ENCODE measurements at places on chromosomes 3 and 15.

- no peak for DNase-seq
These were observed 71.4 kb downstream of the TFDP2 start for GRCh38 chr3:142077859-142078500.

DNA sequence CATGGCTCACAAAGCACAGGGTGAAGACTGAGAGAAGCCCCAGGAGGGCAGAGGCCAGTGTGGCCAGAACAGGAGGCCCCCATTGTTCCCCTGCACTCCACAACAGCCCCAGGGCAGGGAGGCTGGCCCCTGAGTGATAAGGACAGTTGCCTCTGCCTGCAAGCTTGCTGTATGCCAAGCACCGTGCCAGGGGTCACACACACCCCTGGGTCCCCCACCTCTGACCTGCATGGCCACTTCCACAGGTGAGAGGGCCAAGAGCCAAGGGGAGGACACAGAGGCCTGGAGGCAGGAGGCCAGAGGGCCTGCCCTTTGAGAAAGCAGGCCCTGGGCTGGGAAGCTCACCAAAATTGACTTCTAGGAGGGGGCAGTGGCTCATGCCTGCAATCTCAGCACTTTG, 23.7 kb downstream of the ATRIP start:
- no peak for DNase-seq

GRCh38 chr3:70383360-70383831, 71.0 kb upstream of the MDFIC2 start:
- DNase-seq, result no peak

GRCh38 chr3:10366651-10367101, 45.8 kb upstream of the SEC13 start:
- no peak for DNase-seq

DNA sequence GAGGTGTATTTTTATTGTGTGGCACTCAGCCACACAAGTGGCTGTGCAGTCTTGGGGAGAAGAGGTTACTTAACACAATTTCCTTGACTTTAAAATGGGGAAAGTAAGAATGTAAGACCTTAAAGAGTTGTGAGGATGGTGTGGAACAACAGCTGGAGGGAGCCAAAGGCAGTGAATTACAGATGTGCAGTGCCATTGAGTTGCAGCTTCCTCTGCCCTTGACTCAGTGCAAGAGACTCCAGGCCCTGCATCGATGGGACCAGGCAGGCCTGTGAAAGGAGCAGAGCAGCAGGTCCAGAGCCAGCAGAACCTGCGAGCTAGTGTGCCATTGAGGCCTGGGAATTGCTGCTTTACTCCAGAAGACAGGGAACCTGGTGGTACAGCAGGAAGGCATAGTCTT, 27.2 kb downstream of the EEFSEC start:
- no peak for DNase-seq

GRCh38 chr15:91865486-91865885, 12.0 kb downstream of the SLCO3A1 start:
- DNase-seq, result no peak

- no peak for DNase-seq
These were observed 725.9 kb downstream of the TUSC7 start for GRCh38 chr3:117435506-117435905.

GRCh38 chr15:75928680-75929608, 25.3 kb downstream of the FBXO22 start:
- peak; percentile 66 for DNase-seq
